ENCODE measurements at places on chromosomes 11 and 22.
A peak's percentile ranks its signal among the peaks of the same experiment; 100 is the strongest.

- no peak for DNase-seq
These were observed 216.5 kb downstream of the BLID start for GRCh38 chr11:121899520-121899919.

GRCh38 chr22:46043339-46043738, 66.4 kb upstream of the WNT7B start:
- no peak for DNase-seq

- peak; percentile 17 for DNase-seq
These were observed 373.6 kb upstream of the DDI1 start for GRCh38 chr11:103662880-103663279.

DNA sequence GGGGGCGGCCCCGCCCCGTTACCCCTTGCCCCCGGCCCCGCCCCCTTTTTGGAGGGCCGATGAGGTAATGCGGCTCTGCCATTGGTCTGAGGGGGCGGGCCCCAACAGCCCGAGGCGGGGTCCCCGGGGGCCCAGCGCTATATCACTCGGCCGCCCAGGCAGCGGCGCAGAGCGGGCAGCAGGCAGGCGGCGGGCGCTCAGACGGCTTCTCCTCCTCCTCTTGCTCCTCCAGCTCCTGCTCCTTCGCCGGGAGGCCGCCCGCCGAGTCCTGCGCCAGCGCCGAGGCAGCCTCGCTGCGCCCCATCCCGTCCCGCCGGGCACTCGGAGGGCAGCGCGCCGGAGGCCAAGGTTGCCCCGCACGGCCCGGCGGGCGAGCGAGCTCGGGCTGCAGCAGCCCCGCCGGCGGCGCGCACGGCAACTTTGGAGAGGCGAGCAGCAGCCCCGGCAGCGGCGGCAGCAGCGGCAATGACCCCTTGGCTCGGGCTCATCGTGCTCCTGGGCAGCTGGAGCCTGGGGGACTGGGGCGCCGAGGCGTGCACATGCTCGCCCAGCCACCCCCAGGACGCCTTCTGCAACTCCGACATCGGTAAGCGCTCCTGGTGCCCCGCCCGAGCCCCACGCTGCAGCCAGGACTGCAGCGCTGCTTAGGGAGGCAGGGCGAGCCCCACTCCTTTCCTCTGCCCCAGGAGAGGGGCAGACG, at the start of gene TIMP3:
TSS of gene TIMP3 (plus strand) at position 169 of the 700 bp plus-strand sequence. CDS start at position 466, 297 bp downstream.
- DNase-seq, result peak; percentile 90

DNA sequence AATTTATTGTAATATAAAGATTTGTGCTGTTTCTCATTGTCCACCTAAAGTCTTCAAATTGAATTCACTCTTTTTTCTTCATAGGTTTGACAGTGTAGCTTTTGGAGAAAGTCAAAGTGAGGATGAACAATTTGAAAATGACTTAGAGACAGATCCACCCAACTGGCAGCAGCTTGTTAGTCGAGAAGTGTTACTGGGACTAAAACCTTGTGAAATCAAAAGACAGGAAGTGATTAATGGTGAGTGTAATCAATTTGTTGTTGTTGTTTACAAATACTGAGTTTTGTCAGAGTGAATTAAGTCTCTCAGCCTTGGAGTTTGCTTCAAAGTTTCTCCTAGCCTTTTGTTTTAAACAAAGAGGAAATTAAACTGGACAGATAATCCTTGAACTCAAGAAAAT, 53.6 kb upstream of the GRIK4 start:
- no peak for DNase-seq

GRCh38 chr11:127063241-127063640, 62.7 kb upstream of the KIRREL3 start:
- no peak for DNase-seq

DNA sequence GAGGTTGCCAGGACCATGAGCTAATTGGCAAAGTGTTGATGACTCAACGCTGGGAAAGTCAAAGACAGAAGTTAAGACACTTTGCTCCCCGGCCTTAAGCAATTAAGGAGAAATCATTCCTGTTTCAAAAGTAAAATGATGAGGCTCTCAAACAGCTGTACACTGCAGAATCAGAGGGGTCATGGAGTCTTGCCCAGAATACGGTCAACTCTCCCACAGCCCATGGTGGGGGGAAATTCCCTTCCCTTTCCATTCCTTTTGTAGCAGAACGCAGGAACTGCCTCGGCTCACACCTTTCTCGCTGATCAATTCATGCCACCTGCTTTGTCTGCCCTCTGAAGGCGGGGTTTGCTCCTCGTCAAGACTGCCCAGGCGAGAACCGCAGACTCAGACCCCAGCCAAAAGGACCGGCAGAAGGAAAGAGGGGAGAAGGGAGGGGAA, 52.8 kb downstream of the MN1 start:
- DNase-seq, result peak; percentile 90
